ENCODE measurements at places on chromosomes 11 and 22. TPM values are rescaled to one million over a fixed set of nuclear protein-coding genes. Genes with fewer than 3 reads are reported as not detected.

Gene LDHAL6A
- polyA plus RNA-seq, result not detected

Gene APBB1
- 18.5 TPM for polyA plus RNA-seq

GRCh38 chr11:26264266-26264665, 67.7 kb upstream of the ANO3 start:
- DNase-seq, result no peak

DNA sequence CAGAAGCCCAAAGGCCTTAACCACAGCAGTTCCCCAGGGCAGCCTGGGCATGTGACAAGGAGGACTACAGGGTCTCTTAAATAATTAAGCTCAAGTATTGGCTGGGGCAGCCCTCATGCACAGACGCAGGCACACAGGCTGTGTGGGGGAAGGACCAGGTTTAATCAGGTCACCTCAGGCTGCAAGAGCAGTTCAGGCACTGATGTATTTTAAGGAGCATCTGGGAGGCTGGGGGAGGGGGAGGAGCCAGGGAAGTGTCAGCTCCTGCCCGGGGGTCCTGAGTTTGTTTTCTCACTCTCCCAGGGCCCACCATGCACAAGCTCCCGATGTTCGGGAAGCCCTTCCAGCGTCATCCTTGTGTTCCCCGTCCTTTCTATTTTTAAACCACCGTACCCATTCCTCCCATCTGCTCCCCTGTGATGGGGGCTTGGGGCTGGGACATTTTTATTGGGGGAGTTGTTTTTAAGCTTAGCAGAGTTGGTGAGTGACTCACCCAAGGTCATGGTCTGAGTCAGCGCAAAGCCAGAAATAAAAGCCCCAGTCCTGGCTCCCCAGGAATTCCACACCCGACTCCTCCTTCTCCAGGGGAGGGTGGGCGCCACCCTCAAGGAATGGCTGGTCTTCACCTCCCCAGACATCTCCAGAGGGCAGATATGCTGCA, 2.4 kb downstream of the CSDC2 start:
- peak; percentile 53 for DNase-seq

- DNase-seq, result no peak
Observed at GRCh38 chr22:23073526-23074229, 3.4 kb downstream of the GNAZ start.

Gene C11orf21
- not detected for polyA plus RNA-seq

GRCh38 chr22:38832005-38832978, 11.5 kb downstream of the NPTXR start:
- no peak for DNase-seq

DNA sequence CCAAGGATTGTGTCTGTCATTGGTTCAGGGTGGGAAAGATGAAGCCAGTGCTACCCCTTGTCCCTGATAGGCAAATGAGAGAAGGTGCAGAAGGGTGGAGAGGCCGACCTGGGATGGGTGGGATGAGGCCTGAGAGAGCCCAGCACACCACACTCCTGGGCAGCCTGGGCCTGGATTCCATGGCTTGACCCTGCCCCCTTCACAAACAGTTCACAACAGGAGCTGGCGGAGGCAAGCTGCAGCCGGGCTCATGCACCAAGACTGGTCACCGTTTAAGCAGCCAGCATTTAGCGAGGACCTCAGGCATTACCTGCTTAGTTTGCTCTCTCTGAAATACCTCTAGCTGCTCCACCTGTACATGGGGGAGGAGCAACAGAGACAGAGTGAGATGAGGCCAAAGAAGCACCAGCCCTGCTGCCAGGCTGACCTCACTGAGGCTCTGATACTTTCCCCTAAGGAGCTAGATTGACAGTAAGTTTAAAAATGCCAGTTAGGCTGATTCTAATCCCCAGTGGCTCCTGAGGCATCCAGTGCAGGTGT, 13.5 kb downstream of the IL18BP start:
- DNase-seq, result no peak

DNA sequence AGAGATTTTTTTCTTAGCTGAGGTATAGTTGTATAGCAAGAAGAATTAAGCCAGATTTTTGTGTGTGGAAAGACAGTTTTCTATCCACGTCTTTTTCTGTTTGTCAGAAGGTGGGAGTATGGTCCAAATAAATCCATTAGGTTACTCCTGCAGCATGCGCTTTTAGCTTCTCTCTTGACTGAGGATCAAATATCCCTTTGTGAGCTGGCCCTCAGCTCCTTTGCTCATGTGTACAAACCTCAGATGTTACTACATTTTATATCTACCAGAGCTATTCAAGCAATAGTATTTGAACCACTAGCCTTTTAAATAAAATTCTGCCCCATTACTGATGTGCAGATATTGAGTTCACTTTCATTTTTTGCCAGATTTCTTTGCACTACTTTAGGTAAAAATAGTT, 8.8 kb upstream of the SIDT2 start:
- no peak for DNase-seq

- no peak for DNase-seq
Observed at GRCh38 chr11:79237703-79238102, 203.1 kb downstream of the TENM4 start.

DNA sequence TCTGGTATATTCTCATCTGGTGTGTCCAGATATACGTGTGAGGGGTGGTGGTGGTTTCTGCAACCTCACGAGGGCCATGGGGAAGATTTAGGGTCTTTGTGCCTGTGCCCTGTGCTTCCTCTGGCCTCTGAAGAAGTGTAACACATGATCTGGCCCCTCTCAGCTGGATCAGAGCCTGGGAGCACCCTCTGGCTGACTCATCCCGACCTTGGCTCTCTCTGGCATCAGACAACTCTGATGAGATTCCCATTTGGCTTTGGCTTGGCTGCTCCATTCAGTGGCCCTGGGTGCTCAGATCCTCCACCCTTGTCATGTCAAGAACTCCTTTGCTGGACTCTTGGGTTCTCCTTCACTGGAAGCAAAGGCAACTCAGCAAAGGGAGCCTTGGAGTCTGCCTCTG, 45.2 kb downstream of the RASSF10 start:
- no peak for DNase-seq

DNA sequence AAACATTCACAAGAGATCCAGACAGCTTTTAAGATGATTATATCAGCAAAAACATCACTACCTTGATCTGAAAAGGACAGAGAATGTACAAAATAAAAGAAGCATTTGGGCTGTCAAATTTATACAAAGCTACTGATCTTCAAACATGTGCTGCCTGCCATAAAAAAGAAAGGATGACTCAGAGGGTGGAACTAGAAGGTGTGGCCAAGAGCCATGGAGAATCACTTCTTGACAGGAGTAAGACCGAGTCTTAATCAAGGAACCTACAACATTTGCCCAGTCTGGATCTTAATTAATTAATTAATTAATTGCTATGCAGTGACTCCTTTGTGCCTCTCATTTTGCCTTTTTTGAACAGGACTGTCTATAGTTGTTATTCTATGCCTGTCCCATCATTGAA, 33.2 kb downstream of the C11orf96 start:
- DNase-seq, result no peak

- no peak for DNase-seq
Observed at GRCh38 chr11:27525824-27526516, 19.4 kb upstream of the LIN7C start.

DNA sequence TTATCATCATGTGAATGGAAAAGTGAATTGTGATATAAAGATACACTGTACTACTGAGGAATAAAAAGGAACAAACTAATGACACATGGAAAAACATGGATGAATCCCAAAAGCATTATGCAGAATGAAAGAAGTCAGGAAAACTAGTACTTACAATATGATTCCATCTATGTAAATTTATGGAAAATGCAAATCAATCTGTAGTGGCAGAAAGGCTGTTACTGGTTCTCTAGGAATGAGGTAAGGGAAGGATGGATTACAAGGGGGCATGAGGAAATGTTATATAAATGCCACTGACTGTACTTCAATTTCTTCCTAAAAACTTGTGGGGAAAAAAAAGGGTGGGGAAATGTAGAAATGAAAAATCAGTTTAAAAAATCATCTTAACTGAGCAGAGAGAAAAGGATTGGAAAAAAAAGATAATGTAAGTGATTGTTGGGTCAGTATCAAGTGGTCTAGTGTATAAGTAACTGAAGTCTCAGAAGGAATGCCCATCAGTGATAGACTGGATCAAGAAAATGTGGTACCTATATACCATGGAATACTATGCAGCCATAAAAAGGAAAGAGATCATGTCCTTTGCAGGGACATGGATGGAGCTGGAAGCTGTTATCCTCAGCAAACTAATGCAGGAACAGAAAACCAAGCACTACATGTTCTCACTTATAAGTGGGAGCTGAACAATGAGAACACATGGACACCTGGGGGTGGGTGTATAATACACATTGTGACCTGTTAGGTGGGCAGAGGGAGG, 48.8 kb downstream of the USP35 start:
- no peak for DNase-seq

Gene RIMBP3C
- polyA plus RNA-seq, result 0.24 TPM

DNA sequence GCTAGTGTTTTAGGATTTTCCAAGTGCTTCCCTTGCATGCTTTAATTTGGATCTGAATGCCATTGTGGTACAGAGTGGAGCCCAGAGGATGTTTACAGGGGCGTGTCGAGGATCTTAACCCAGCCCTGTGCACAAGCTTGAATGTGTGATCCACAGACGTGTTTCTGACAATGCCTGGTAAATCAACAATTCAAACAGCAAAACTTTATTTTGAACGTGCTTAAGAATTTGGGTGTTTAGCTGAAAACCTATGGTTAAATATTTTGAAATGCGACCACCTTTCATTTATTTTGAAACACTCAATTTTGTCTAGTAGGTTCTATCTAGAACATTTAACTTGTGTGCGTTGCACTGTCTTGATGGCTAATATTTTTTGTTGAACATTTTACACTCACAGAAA, 1.8 kb downstream of the TUBA8 start:
- no peak for DNase-seq

DNA sequence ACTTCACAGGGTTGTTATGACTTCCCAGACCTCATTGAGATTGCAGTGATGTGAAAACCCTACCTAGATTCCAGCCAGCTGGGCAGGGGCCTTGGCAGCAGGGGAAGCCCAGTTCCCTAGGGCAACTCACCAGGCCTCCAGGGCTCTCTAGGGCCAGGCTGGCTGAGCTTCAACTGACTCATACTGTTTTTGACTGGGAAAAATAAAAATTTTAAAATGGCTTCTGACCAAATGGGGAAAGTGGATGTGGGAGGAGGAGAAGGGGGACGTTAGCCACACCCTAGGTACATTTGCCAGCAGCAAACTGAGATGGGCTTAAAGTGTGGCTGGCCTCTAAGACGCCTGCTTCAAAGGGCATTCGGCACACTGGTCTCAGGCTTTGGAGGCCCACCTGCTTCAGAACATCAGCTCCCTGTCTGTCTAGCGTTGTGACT, 39.0 kb downstream of the BMAL1 start:
- no peak for DNase-seq

DNA sequence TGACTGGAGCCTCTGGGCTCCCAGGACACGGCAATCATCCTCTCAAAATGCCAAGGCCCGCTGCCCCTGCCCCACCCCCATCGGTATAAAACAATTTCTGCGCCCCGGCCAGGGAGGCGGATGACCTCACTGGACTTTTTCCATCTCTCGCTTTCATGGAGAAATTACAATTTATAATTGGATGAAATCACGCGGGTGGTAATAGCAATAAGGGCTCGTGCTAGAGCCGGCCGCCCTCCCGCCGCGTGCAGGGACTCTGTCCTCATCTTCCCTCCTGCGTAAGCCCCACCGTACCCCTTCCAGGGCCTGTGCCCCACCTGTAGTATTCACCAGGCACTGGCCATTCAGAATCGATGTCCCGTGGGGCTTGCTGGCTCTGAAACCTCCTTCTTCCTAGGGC, 64.5 kb downstream of the MACROD1 start:
- DNase-seq, result no peak

GRCh38 chr22:42379966-42380537, 52.2 kb downstream of the NFAM1 start:
- DNase-seq, result no peak

Gene OR2D2
- polyA plus RNA-seq, result not detected

DNA sequence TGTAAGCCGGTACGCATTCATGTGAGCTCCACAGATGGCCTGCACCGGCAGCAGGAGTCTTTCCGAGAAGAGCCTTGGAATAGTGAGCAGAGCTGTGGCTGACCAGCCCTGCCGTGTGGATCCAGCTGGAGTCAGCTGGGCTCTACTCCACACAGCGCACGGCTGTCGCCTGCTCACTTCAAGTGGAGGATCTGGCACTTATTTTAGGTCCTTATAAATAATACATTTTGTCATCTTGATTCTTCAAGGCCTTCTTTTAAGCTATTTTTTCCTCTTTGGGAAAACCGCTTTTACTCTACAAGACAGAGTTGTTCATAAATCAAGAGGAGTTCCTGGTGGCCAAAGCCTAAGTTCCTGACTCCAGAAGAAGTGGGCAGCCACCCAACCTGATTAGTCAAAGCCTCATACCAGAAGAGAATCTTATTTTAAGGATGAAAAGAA, 93.8 kb downstream of the KCNC1 start:
- DNase-seq, result no peak

GRCh38 chr22:35154937-35155387, 89.0 kb downstream of the ISX start:
- DNase-seq, result peak; percentile 64

DNA sequence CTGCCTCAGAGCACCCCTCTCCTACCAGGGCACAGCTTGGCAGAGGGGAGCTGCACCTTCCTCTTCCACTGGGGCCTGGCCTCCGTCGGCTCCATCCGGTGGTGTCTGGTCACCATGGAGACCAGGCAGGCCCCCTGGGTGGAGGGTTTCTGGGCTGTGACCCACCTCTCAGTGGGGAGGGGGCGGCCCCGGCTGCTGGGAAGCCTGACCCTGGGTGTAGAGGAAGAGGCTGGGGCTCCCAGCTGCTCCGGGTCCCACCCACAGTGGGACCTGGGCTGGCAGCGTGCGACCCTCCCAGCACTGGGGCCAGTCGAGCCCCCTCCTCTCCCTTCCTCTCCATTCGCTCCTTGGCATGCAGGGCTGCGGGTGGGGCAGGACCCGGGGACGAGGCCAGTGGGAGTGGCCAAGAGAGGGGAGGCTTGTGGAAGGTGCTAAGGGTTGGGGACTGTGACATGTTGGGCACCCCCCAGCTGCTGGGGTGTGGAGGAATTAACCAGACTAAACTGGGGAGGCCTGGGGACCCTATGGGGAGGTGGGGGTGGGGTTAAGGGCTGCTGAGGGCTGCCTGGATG, 46.8 kb downstream of the BRSK2 start:
- no peak for DNase-seq

DNA sequence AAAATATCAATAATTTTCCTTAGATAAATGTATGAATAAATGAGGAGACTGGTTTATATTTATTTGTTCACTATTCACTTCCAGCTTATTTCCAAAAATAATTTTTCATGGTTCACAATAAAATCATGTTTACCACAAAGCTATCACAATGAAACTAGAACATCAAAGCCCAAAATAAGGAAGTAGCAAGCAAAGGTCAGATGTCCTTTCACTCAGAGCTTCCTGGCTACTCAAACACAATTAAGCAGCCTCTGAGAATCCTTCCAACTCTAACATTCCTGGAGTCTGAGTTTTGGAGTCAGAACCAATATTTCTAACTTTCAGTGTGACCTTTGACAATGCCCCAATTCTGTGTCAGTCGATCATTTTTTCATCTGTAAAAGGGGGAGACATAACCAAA, 527.0 kb downstream of the SOX6 start:
- DNase-seq, result no peak

Gene FOLH1
- polyA plus RNA-seq, result not detected

Data from A549 (cell line).